CD4-positive, alpha-beta memory T cell (primary cell): ENCODE measurements at places on chromosomes 2 and 18. TPM values are rescaled to one million over a fixed set of nuclear protein-coding genes. Genes with fewer than 3 reads are reported as not detected.

G6PC2 gene
- not detected for total RNA-seq

MRO gene
- total RNA-seq, result not detected

UCN gene
- total RNA-seq, result 5.4 TPM

LAMA3 gene
- total RNA-seq, result not detected

GRCh38 chr2:602571-603359, 74.4 kb downstream of the TMEM18 start:
- no peak for DNase-seq

DNA sequence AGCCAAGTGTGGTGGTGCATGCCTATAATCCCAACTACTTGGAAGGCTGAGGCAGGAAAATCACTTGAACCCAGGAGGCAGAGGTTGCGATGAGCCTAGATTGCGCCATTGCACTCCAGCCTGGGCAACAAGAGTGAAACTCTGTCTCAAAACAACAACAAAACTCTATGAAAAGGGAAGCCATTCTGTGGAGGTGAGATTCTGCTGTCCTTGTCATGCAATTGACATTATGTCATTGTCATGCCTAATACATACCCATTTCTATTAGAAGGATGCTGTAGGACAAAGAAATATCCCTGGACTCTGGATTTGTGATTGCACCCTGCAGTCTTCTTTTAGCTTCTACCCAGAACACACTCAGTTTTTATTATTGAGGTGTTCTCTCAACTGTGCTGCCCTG, 8.6 kb downstream of the RASGRP3 start:
- DNase-seq, result no peak

GRCh38 chr2:27320958-27321543, 1.8 kb downstream of the MPV17 start:
- DNase-seq, result no peak

- DNase-seq, result no peak
Observed at GRCh38 chr2:96143231-96143847, 1.9 kb downstream of the DUSP2 start.

DNA sequence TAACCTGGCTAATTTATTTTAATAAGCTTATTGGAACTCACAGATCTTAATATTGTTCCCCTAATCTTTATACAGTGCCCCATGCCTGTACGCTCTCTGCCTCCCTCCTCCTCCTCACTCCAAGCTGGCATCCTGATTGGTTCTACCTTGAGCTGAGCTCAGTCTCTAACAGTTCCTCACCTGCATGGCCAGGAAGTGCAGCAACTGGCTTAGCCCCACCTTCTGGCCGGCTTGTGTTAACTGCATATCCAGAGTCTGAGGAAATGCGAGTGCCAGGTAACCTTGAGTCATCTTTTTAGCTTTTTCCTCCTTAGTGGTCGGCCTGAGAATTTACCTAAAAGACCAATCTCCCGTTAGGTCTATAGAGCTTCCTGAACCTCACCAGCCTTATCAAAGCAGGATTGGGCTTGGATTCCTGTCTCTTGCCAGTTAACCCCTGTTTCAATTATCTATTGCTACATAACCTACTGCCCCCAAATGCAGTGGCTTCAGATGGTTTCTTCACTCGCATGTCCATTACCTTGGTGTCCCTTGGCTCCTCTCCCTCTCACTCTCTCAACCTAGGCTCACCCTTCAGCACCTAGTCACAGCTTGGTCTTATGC, 89.5 kb upstream of the STK39 start:
- peak; percentile 50 for DNase-seq

GRCh38 chr2:30666266-30666874, 140.9 kb downstream of the CAPN13 start:
- DNase-seq, result no peak

GRCh38 chr18:31497836-31498573, at the start of gene DSG2:
Gene DSG2, plus strand, starts transcription at chr18:31498177. Its CDS starts 75 bp downstream, at chr18:31498252.
- DNase-seq, result no peak
